NCI-H748 treated with DMSO at 0.1 percent for 48 hours (cell line): ENCODE measurements at places on chromosomes 4 and X.

DNA sequence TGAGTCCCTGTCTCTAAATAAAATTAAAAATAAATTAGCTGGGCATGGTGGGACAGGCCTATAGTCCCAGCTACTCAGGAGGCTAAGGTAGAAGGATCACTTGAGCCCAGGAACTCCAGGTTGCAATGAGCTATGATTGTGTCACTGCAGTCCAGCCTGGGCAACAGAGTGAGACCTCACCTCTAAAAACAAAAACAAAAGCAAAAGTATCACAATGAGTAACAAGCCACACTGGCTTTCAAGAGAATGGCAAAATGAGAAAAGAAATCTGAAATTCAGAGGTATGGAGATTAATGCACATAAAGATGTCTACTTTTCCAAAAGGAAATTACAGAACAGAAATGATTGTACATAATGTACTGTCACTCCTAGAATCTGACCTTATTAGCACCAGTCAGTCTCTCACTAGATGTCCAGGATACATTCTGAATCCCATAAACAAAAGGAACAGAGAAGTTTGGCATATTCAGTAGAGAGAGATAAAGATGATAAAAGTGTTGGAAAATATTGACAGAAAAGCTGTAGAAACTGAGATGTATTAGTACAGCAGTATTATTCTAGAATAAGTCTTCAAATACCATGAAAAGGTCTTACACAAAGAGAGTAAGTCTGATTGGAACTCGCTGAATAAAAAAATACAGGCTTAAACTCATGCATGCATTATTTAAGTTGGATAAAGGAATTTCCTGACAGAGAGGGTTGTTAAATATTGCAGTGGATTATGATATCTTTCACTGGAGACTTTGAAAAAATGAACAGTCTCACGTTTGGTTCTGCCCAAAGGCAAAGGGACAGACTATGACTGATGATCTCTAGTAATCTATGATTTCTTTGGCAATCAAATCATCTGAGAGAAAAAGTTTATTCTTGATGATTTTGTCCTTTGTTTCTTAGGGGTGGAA is 102.5 kb downstream of the SH3RF1 start:
- DNase-seq, result no peak

DNA sequence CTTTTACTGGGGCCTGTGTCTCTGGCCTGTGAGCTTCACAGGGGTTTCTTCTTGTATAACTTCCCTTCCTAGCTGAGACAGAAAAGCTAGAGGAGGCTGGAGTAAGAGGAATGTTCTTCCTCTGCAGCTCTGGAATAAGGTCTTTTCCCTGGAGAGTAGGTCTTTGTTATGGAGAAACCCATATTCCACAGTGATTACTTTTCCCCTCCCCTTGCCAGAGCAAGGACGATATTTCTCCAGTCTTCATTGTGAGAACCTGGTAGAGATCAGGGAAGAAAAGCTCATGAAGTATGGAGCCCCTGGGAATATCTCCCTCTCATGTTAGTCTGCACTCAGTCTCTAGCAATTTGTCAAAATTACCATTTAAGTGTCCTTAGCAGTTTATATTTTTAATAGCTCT is 18.7 kb upstream of the GLRB start:
- no peak for DNase-seq

DNA sequence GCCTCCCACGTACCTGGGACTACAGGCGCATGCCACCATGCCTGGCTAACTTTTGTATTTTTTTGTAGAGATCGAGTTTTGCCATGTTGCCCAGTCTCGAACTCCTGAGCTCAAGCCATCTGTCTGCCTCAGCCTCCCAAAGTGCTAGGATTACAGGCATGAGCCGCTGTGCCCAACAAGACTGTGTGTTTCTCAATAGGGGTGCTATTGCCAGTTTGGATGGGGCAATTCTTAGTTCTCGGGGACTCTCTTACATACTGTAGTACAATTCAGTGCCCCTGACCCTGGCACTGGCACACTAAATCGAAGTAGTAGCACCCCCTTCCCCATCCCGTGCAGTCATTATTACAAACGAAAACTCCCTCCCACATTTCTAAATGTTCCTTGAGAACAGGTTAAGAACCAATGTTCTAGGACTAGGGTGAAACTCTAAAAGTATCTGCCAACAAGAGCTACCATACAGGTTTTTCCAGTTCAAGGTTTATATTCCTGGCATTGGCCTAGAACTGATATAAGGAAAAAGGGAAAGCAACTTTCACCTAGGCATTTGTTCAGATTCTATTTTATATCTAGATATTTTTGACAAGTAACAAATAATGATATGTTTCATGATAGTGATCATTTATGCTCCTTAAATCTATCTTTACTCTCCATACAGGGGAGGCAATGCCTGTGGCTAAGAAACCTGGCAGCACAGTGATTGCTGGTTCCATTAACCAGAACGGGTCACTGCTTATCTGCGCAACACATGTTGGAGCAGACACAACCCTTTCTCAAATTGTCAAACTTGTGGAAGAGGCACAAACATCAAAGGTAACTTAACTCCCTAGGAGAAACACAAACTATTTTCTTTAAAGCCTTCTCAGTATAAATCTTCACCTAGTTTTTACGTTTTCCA is 50.4 kb upstream of the PGAM4 start:
- DNase-seq, result no peak

GRCh38 chr4:79198951-79199587 is 126.8 kb downstream of the NAA11 start:
- peak; percentile 93 for DNase-seq

DNA sequence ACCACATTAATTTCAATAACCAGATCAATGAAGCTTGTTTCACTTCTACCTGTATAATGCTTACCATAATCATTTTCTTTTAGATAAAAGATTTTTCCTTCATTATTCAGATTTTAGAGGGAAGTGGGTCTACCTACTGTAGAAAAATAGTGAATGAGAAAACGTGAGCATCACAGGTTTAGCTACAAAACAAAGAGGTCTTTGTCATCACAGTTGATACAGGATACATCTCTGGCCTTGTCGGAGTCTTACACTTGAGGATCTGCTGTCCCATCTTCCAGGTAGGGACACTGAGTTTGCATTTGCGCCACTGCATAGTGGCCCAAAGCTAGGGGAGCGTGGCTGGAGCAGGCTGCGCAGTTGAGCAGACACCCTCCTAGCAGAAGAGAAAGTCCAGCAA is 710 bp downstream of the CLDN24 start:
- no peak for DNase-seq

- no peak for DNase-seq
Measured at GRCh38 chrX:101642093-101642492, 17.6 kb downstream of the ARMCX2 start.

GRCh38 chr4:120025516-120025915 is 41.1 kb downstream of the MAD2L1 start:
- no peak for DNase-seq

DNA sequence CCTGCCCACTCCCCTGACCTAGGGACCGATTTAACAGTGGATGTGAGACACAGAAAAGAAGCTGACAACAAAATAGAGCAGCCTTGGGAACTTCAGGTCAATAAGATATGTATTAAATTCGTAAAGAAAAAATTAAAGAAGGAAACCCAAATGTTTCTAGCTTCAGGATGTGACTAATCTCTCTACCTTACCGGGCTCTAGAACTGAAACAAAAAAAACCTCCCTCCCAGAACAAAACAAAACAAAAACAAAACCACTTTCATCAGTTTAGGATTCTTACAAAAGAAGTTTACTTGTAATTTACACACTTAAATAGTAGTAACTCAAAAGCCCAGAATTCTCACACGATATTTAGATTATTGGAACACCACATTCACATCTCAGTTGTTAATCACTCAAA is 185.8 kb upstream of the RPS6KA3 start:
- DNase-seq, result no peak

DNA sequence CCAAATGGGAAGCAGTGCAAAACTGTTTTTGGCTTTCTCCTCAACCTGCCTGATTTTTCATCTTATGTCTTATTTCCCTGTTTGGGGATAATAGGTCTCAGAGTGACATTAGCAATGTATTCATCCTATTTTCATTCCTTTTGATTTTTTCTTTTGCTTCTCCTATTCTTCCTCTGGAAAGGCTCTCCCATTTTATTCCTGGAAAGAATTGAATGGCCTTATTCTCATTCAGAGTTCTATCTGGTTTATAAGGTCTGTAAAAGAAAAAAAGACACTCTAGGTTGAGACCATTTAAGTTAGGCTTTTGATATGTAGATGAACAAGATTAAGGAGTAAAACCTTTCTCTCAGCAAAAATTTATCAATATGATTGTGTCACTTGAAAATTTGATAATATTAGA is 27.8 kb upstream of the ALB start:
- no peak for DNase-seq

GRCh38 chr4:129641179-129641578 is 545.2 kb downstream of the C4orf33 start:
- DNase-seq, result peak; percentile 2

DNA sequence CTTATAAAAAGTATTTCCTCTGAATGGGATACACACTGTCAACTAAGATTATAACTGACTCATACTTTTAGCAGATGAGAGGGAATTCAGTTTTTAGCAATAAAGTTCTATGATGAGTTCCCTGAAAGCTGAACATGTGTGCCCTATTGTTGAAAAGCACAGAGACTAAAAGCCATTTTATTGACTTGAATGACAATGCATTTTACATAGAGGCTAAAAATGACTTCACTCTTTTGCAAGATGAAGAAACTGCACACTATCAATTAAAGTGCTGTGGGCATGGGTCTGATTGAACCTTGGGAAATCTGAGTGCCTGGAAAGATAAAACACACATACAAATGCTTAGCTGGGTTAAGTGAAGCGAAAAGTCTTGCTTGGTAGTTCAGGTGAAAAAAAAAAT is 633.4 kb downstream of the PDHA2 start:
- DNase-seq, result no peak

DNA sequence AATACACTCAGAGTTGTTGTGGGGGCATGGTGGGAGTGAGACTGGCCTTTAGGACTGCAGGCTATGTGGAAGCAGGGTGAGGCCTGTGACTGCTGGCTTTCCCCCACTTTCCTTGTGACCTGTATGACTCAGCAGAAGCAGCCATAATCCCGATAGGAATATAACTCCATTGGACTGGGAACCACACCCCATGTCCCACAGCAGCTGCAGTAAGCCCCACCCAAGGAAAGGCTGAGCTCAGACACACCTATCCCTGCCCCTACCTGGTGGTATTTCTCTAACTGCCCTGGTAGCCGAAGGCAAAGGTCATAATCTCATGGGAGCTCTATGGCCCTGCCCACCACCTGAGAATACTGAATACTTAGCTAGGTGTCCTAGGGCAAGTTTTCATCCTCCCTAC is 169.3 kb downstream of the GC start:
- DNase-seq, result no peak

DNA sequence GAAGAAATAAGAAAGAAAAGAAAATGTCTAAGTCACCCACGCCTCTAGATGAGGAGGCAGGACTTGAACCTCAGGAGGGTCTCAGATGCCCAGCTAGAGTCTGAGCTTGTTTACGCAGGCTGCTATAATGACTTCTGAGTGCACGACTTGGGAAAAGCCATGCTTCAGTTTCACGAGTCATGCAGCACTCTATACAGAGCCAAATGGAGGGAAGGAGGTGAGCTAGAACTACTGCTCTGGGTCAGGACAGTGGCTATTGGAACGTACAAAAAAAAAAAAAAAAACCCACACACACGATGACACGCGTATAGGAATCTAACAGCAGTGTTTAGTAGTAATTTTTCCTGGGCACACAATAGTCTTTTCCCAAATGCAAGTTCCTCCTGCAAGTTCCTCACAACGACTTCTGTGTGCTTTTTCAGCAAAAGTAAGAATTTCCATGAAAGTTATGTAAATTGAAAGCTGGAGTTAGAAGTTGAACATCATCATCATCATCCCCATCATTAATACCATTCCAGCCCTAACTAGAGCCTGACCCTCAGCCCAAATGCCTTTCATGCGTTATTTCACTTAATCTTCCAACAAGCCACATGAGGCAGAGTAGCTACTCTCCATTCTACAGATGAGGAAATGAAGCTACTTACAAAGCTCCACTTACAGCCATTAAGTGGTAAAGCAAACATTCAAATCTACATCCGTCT is 36.6 kb downstream of the IRF2 start:
- DNase-seq, result peak; percentile 23

DNA sequence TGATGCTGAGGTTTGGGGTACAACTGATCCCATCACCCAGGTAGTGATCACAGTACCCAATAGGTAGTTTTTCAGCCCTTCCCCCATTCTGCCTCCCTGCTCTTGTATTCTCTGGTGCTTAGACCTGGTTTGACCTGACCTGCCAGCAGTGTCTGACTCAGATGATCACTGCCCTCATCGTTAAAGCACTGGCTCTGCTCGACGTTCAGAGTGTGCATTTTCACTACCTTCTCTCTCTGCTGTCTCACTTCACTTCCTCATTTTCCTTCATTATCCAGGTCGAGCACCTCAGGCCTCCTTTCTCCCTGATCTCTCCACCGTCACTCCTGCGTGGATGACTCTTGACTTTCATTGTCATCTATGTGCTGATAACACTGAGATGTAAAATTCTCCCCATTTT is 83.6 kb downstream of the PARM1 start:
- no peak for DNase-seq

DNA sequence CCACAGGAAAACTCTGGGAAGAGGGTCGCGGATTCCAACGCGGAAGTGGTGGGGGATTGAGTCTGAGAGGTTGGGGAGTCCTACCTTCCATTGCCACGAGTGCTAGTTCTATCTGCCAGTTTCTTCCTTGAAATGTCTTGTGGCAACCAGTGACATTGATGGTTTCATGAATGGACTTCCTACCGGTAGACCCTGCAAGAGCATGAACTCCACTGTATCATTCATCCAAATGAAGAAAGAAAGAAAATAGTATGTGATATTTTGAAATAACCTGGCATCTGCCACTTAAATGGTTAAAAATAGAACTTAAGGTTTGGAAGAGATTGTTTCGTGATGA is 1.1 kb upstream of the SLC10A7 start:
- DNase-seq, result no peak

GRCh38 chr4:3529363-3529762 is 2.9 kb downstream of the LRPAP1 start:
- DNase-seq, result no peak

DNA sequence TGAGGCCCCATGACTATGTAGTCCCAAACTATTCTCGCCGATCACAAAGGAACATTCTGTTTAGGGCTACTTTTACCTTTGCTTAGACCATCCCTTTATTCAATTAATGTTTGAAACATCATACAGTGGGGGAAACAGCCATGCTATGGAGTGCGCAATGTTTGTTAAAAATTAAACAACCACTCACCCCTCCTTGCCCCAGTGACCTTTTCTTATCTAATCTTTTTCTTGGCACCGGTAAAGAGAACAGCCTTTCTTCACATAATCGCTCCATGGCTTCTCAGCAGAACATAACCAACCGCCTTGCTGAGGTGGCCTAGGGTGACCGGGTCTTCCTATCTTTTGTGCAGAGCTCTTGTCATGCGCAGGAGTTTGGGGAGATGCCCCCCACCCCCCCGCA is 152.6 kb downstream of the VCX3A start:
- no peak for DNase-seq

DNA sequence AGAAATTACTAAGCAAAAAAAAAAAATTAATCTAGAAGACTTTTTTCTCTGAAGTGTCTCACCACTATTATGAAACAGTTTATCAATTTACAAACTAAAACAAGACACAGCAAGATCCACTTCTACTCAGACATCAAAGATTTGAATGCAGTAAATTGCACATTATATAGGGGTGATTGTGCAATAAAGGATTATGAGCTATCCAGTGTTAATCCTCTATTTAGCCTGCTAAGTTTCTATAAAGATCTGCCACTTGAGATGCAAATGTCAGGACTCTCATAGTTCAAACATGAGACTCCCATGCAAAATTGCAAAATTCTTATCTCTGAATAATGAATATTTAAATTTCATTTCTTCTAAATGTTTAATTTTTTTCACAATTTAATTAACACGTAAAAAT is 2.2 kb downstream of the TECRL start:
- DNase-seq, result no peak

GRCh38 chr4:104866809-104867208 is 279.9 kb upstream of the TET2 start:
- DNase-seq, result no peak
